A673 (cell line): ENCODE measurements at places on chromosomes 1 and 21.

DNA sequence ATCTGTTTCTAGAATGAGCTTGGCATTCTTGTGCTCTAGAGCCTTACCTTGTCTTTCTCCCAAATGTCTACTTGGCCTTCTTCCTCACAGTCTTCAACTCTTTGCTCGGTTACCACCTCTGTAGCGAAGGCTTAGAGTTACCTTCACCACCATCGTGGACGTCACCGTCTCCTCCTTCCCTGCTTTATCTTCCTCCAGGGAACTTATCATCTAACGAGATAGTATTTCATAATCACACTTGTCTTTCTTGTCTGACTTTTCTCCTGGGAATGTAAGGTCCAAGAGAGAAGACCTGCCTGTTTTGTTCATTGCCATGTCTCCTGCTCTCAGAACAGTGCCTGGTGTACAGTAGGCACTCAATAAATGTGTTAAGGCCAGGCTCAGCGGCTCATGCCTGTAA, 115.6 kb downstream of the GREM2 start:
- DNase-seq, result no peak

DNA sequence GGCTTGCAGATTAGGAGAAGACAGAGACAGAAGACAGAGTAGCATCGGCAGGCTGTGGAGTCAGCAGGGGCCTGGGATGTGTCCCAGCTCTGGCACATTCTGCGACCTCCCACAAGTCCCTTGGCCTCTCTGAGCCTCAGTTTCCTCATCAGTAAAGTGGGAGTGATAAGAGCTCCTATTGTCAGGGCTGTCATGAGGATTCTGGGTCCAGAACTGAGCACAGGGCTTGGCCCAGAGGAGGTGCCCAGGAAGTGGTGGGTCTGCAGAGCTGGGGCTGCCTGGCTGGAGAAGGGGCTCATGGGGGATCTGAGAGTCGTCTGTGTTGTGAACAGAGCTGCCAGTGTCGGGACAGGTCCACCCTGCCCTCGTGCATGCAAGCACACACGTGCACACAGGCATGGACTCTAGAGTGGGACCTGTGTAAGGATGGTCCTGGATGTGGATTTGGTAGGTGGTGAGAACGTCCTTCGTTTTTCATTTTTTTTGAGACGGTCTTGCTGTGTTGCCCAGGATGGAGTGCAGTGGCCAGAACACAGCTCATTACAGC, 262.9 kb downstream of the PTPRU start:
- DNase-seq, result no peak

- peak; percentile 24 for DNase-seq
Measured at GRCh38 chr1:201383647-201384405, 6.3 kb upstream of the TNNT2 start.

DNA sequence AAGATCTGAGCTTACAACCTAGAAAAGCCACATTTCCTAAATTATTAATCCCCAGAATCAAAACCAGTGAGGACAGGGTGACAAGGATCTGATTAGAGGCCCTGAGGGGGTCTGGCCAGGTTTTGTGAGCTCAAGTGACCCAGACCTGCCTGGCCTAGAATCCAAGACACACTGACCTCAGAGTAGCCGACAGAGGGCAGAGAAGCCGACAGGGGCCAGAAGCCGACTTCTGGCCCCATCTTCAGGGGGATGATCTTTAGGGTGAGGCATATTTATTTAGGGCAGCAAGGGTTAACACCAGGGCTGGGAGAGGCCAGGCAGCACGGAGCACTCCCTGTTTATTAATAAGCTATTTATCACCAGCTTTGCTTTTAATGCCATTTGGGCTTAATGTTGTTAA, 45.3 kb downstream of the CASZ1 start:
- DNase-seq, result no peak

- peak; percentile 50 for DNase-seq
Measured at GRCh38 chr1:30147188-30147587, 576.2 kb downstream of the MATN1 start.

DNA sequence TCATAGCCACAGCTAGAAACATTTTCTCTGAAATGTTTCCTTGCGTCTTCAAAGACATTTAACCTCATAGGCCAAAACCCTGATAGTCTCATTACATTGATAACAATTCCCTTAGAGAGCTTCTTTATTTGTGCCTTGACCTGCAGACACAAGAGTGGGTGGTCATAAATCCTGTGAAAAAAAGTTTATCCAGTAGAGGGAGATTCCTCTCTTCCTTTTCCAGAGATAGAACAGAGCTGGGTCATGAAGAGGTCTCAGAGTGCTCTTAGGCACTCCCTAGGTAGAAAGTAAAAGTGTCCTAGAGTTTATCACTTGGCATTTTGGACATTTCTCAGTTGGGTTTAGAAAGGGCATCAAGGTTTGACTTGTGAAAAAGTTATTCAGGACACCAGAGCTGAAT, 426.1 kb downstream of the NUF2 start:
- no peak for DNase-seq

DNA sequence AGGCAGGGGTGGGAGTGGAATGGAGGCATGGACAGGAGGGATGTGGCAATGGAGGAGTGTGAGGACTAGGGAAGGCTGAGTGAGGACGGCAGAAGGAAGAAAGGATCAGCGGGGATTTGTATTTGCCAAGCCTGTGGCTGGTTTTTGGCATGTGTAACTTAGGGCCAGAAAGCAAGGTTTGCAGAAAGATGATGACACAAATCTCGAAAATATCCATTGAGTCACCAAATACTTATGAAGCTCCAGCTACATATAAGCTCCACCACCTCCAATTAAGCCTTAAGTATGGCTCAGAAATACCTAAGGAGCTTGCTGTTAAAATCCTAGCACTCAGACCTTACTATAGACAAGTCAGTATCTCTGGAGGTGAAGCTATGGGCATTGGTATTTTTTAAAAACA, 90.1 kb downstream of the OMA1 start:
- no peak for DNase-seq

- DNase-seq, result no peak
Measured at GRCh38 chr1:24770881-24771280, 25.6 kb downstream of the CLIC4 start.

- no peak for DNase-seq
Measured at GRCh38 chr1:217953922-217954321, 322.8 kb downstream of the SPATA17 start.

GRCh38 chr21:32336711-32337110, 38.1 kb downstream of the MRAP start:
- DNase-seq, result peak; percentile 30

DNA sequence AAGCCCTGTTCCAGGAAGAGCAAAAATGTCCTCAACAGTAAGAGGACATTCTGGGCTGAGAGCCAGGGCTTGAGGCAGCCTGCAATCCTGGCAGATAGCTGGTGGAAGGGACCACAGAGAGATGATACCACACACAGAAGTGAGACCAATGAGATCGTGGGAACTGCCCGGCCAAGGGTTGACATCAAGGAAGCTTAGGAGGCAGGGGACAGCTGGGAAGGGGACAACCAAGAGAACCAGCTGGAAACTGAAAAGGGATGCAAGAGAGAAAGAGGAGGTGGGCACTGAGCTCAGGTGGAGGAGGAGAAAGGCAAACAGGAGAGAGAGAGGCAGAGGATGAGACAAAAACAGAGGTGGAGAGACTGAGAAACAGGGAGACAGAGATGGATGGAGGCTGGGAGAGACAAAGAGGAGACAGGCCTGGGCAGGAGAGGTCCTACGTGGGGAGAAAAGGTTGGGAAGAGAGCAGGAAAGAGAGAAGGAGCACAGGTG, 9.2 kb downstream of the PDZK1IP1 start:
- DNase-seq, result no peak

DNA sequence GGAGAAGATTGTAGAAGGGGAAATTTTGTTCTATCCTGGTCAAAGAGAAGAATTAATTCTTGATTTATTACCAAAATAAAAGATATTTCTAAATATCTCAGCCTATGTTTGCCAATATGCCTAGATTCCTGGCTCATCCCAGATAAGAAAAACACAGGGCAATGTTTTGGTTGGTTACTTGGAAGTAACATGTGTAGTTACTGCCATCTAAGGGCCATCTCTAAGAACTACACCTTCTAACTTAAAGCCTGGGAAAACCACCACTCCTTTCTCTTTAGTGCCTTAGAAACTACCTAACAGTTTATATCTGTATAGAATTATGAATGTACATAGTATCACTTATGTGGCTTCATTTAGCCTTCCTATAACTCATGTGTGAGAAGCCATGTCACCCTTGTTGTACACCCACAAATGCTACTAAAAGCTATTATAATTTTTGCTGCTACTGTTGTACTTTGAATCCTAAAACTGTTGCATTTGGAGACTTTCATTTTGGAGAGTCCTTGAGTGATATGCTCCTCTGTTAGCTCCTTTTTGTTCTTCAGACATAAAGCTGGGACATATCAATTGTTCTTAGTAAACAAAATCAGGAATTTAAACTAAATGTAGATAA, 4.5 kb downstream of the AIM2 start:
- peak; percentile 72 for DNase-seq

GRCh38 chr1:68826836-68827235, 330.0 kb upstream of the DEPDC1 start:
- peak; percentile 46 for DNase-seq

- no peak for DNase-seq
Measured at GRCh38 chr1:182754087-182754486, 35.5 kb upstream of the NPL start.

DNA sequence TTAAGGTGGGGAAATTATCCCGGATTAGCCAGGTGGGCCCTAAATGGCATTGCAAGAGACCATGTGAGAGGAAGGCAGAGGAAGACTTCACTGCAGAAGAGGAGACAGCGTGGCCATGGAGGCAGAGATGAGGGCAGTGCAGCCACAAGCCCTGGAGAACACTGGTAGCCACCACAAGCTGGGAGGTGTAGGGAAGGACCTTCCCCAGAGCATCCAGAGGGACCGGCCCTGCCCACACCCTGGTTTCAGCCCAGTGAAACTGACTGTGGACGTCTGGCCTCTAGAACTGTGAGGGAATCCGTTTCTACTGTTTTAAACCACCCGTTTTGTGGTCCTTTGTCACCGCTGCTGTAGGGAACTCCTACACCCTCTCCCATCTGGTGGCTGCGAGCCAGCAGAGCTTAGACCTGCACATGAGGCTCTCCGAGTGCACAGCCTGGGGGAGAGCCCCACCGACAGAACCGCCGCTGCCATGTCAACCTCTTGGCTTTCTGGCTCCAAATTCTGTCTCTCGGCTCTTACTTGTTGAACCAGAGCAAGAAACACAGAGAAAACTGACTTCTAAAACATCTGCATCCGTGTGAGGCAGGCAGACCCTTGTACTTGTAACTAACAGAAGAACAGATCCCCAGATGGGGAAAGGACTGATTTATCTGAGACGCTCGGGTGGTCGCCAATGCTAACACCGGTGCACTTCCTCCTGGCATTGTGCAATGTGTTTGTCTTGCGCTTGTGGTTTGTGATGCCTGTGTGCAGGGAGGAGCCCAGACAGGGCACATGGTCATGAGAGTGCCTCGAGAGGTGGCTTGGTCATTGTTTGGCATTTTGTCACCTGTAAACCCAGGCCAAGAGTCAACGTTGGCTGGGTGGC, 90.8 kb upstream of the TMPRSS2 start:
- no peak for DNase-seq

DNA sequence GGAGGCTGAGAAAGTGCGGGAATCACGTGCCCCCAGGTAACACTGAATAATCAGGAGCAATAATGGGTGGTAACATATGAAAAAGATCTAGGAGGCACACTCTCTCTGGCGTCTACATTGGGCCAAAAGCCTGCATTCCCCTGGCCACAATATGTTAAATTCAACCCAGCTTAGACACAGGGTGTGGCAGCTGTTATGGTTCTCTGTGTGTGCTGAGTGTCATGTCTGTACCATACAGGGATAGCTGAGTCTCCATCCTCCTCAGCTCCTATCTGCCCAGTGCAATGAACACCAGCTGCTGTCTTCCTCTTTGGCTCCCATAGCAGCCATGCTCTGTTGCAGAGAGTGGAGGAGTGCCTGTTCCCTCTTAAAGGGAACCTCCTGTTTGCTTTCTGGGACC, 14.3 kb downstream of the S100A11 start:
- DNase-seq, result no peak
